ENCODE measurements at places on chromosomes 4 and X.

GRCh38 chr4:36041340-36041739 lies 203.0 kb downstream of the ARAP2 start:
- no peak for DNase-seq

- DNase-seq, result no peak
These were observed 26.2 kb downstream of the ATXN3L start for GRCh38 chrX:13293700-13294099.

- no peak for DNase-seq
These were observed 532.2 kb upstream of the AGA start for GRCh38 chr4:177974461-177974860.

DNA sequence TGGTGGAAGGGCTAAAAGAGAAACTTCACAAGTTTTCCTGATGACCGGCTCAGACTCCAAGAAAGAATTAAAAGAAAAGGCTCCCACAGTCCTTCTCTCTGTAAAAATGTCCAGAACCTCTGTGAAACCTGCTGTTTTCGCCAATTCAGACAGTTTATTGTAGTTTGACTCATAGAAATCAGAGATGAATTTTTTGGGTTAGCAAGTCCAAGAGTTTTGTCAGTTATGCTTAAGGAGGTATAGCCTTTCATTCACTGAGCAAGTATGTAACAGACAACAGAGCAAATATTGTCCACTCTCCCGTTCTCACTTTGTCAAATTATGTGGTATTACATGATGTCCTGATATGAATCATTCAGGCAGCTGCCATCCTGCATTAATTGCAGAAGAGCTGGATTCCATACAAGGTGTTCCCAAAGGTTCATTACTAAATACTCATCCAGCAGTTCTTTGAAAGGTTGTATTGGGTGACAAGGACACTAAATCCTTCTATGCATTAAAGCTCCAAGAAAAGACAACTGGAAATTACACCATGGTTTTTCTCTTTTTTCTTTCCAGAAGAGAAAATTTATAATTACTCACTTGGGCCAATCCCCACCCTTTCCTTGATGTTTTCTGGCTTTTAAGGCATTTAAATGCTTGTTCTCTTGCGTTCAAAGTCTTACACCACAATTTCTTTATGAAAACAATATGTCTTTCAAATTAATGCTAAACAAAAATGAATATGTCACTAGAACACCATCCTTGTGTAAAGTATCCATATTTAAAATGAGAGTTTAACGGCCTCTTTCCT lies 30.0 kb upstream of the PLAC1 start:
- DNase-seq, result no peak

- DNase-seq, result no peak
These were observed 275.2 kb downstream of the TRIML1 start for GRCh38 chr4:188414441-188414840.

- DNase-seq, result no peak
These were observed 19.6 kb upstream of the IQCM start for GRCh38 chr4:149835280-149835679.

GRCh38 chrX:153966841-153967535 lies 4.6 kb downstream of the HCFC1 start:
- no peak for DNase-seq

DNA sequence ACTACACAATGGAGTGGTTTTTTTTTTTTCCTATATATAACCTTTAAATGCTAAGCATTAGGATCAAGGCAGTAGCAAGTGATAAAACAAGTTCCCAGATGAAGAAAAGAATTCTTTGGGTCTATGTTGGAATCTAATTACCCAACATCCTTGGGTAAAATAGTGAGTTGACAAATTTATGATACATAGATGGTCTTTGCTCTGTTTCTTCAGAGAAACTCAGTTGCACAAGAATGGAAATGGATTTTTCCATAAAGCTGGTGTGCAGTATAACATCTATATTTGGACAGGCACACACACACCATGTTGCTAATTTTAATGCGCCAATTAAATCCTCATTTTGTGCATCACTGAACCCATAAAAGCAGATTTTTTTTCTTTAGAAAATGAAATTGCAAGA lies 137.0 kb upstream of the MED14 start:
- DNase-seq, result no peak

DNA sequence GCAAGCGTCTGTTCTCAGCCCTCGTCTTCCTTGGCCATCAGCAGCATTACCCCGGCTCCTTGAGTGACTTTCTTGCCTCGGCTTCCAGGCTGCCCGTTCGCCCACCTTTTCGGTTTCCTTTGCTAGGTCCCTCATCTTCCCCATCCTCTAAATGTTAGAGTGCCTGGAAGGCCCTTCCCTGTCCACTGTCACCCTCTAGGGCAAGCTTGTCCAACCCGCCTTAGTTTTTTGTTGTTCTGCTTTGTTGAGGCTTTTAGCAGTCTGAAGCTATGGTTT lies 62.7 kb downstream of the TBC1D14 start:
- DNase-seq, result no peak

DNA sequence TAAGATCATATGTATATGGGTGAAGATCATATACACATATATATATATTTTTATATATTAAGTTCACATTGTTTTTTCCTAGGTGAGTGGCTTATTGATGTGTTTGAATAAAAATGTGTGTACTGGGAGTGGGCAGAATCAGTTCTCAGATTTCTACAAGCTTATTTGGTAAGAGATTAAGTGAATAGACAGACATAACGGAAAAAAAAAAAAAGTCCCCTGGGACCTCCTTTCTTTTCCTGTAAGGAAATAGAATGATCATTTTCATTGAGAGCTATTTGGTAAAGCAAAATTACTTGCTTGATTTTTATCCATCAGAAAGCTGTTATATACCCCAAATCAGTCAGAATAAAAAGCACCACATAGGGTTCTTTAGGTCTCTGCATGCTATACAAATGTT lies 597.7 kb downstream of the PCDH18 start:
- DNase-seq, result no peak

DNA sequence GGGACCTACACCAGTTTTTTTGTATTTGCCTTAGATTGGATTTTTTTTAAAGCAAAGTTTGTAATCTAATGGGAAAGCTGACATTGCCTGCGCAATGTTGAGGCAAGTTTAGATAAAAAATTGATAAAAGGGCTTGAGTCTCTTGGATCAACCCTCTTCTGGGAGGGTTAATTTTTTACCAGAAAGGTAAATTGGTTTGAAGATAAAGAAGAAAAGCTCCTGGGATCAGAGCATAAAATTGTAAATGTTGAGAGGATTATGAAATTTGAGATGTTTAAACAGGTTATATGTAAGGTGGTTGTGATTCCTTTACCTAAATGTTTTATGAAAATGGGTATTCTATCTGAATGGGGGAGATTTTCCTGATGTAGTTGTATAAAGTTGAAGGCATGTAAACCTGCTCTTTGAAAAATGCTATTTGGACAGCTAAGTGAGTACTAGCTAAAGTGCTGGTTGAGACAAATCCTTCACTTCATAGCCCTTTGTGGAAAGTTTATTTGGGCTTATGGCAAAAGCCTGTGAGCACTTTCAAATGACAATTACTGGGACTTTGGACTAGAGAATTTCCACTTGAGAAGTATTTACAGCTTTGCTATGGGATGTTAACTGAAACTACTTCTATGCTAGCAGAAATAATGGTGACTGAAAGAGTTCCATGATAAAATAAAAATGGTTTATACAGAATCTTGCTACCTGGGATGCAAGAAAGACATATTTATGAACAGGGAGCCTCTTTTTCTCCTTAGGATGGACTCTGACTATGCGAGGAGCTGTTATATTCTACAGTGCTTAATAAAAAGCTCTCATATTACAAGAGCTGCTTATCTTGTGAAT lies 56.2 kb downstream of the UGT2B10 start:
- no peak for DNase-seq

DNA sequence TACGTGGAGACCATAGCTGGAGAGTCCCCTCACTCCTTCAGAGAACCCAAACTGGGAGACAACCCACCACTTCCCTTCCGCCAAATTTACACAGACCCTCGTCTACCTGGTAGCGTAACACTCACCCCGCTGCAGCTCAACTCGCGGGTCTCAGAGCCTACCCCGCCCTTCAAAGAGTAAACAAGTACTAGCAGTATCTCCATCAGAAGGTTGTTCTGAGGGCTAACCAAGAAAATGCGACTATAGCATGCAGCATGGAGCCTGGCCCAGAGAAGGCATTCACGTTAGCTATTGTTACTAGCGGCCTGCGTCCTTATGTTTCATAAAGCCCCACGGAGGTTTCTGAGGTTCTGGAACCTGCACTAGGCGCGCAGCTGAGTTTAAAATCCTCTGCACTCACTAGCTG lies 531 bp upstream of the MANBA start:
- DNase-seq, result no peak

- DNase-seq, result no peak
These were observed 283.2 kb downstream of the DCHS2 start for GRCh38 chr4:154208424-154208823.

GRCh38 chr4:112840061-112840460 lies 203.1 kb downstream of the LARP7 start:
- DNase-seq, result no peak

DNA sequence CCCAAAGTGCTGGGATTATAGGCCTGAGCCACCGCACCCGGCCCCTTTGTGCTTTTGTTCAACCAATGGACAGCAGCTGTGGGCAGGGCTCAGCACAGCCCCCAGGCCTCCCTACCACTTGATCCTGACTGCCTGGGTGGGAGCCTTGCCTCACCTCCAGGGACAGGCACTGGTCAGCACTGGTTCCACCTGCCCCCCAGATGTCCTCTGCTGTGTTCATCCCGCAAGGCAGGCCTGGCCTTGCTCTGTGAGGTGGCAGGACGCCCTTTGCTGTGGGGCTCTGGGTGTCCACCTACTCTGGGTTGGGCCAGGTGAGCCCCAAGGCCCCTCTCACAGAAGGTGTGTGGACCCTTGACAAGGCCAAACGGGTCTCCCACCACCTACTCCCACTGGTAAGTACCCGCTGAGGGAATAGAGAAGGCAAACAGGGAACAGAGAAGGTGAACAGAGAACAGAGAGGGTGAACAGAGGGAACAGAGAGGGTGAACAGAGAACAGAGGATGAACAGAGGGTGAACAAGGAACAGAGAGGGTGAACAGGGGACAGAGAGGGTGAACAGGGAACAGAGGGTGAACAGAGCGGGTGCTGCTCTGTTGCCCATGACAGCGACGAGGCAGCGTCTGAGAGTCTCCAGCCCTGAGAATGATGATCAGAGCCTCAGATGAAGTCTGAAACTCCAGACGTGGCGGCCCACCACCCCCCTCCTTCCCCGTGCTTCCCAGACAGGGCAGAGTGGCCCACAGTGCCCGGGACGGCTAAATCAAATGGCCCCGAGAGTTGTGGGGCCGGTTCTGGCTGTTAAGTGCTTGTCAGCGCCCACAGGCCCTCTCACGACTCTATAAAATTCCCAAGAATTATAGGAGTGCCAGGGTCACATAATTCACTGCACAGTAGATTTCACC lies 55.0 kb upstream of the NKX1-1 start:
- no peak for DNase-seq

DNA sequence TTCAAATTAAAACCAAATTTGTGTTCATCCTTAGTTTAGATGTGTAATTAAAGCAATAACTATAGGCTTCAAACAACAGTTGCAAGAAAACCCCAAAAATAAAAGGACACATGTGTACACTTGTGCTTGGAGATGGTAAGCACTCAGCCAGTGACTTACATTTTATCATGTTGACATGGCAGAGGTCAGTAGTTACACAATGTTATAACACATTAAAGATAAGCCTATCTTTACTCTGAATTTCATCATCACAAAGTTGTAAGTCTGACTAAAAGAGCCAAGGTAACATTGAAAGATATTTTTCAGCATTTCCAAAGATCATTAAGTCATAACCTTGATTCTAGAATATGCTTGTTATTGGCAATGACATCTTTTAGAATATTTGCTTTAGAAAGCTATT lies 98.5 kb upstream of the PNPLA4 start:
- DNase-seq, result no peak

DNA sequence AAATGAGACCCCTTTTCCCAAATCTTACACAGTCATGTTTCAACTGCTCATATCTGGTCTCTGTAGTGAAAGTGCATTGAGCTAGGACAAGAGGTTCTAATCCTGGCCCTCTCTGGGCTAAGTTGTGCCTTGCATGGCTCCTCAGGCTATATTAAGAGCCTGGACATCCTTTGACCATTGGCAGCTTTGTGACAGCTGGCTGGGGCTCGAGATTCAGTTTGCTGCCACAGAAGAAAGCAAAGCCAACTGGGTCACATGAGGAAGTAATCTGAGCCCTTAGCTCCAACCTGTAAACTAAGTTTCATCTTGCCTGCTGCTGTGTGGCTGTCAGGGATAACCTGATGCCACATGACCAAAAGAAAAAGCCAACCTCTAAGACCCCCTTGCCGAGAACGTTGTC lies 51.8 kb upstream of the JADE1 start:
- no peak for DNase-seq

GRCh38 chrX:74492720-74493201 lies 71.5 kb downstream of the SLC16A2 start:
- no peak for DNase-seq

DNA sequence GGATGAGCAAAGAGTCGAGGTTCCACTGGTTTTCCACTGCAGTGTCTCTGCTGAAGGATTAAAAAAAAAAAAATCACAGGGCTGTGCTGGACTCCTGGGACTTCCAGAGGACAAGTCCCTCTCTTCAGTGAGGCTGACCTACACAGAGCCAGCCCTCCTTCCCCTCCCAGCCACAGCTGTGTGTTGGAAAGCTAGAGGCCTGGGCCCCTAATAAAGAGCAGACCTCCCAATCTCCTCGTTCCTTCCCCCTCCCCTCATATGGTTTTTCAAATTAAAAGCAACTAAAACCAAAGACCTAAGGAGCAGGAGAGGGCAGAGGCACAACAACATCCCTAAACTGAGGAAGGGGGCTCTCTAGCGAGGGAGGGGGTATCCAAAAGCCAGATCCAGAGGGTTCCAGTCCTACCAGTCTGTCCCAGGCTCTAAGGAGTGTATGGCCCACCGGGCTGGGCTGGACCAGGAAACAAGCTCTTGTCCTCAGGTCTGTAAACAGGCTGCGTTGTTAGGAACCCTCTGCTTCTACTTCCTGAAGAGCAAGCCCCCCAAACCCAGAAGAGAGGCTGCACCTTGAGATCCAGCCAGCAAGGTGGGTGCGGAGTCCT lies 4.0 kb upstream of the PDGFRA start:
- no peak for DNase-seq

GRCh38 chr4:13905543-13905942 lies 278.0 kb upstream of the BOD1L1 start:
- no peak for DNase-seq

GRCh38 chr4:22434895-22435294 lies 81.0 kb downstream of the ADGRA3 start:
- DNase-seq, result no peak

DNA sequence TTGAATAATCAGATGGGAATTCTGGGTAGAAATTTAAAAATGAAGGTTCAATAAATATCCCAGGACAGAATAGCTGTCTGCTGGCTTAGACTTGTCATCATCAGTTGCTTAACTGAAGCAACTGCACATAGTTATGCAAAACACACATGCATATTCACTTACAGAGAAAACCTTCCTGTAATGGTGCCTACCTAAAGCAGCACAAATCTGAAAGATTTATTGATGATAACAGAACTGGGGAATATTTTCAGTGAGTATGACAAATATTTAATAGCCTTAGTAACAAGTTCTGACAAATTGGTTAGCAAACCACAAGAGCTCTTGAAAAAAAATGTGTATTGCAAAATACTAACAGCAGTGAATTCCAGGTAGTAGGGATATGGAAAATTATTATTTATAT lies 606.8 kb upstream of the BOD1L1 start:
- DNase-seq, result no peak
